Amygdala (tissue), 56 donors: ENCODE measurements at places on chromosomes 11 and 22.

- no peak for DNase-seq
These were observed 13.4 kb downstream of the APLNR start for GRCh38 chr11:57223601-57224000.

GRCh38 chr11:30582726-30583125 is 3.4 kb downstream of the MPPED2 start:
- no peak for DNase-seq

- DNase-seq: no peak
These were observed 35.7 kb downstream of the ARFGAP3 start for GRCh38 chr22:42821386-42821785.

DNA sequence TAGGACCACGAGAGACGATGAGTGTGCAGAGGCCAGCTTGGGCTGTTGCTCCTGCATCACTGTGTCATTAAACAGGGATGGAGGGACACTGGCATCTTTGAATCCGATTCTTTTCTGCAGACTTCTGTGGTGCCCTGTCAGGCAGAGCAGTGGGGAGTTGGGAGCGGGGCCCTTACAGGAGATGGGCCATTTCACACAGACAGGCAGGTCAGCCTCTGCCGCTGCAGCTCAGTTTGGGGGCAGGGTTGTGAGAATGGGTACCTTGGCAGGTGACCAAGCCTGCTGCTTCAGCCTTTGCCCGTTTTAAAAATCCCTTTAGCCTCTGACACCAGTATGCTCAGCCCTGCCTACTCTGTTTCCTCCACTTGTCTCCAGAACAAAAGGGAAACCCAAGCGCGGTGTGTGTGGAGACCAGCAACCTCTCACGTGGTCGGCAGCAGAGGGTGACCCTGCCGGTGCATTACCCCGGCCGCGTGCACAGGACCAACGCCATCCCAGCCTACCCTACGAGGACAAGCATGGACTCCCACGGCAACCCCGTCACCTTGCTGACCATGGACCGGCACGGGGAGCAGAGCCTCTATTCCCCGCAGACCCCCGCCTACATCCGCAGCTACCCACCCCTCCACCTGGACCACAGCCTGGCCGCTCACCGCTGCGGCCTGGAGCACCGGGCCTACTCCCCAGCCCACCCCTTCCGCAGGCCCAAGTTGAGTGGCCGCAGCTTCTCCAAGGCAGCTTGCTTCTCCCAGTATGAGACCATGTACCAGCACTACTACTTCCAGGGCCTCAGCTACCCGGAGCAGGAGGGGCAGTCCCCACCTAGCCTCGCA is 12.6 kb downstream of the C22orf31 start:
- no peak for DNase-seq

GRCh38 chr11:119056421-119056999 is 495 bp downstream of the HYOU1 start:
- no peak for DNase-seq

DNA sequence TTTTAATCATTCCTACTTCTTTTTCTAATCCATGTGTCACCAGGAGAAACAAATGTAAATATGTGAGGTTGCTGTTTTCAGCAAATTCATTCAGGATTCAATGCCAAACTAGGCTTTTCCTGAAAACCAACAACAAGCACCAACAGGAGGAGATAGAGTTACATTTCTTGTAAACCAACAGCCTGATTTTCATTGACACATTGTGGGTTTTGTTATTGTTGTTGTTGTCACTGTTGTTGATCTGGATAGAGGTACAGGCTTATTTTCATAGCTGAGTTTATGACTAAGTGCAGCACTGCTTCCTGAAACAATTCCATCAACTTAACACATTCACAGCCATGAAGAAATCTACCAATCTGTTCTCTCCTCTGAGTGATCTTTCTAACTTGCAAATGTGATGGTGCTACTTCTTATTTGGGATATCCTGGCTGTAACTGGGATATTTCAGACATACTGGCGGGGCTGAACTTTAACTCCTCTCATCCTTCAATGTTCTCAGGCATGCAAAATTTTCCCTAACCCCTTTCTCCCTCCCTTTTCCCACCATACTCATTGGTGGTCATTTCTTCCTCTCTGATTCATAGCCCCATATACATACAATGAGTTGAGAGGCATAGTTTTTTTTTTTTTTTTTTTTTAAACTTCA is 65.5 kb downstream of the ME3 start:
- no peak for DNase-seq

GRCh38 chr11:125344846-125345420 is 151.1 kb downstream of the FEZ1 start:
- DNase-seq: no peak

- DNase-seq: no peak
These were observed 20.6 kb upstream of the DDI1 start for GRCh38 chr11:104015649-104016415.

DNA sequence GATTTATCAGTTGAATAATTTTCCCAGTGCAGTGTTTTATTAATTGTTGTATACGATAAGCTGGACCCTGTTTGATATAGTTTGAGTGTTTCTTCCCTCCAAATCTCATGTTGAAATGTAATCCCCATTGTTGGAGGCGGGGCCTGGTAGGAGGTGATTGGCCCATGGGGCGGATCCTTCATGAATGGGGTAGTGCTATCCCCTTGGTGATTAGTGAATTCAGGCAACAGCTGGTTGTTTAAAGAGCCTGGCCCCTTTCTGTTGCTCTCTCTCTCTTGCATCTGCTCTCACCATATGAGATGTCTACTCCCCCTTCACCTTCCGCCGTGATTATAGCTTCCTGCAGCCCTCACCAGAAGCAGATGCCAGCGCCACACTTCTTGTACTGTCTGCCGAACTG is 1.5 kb downstream of the OR5A1 start:
- no peak for DNase-seq

DNA sequence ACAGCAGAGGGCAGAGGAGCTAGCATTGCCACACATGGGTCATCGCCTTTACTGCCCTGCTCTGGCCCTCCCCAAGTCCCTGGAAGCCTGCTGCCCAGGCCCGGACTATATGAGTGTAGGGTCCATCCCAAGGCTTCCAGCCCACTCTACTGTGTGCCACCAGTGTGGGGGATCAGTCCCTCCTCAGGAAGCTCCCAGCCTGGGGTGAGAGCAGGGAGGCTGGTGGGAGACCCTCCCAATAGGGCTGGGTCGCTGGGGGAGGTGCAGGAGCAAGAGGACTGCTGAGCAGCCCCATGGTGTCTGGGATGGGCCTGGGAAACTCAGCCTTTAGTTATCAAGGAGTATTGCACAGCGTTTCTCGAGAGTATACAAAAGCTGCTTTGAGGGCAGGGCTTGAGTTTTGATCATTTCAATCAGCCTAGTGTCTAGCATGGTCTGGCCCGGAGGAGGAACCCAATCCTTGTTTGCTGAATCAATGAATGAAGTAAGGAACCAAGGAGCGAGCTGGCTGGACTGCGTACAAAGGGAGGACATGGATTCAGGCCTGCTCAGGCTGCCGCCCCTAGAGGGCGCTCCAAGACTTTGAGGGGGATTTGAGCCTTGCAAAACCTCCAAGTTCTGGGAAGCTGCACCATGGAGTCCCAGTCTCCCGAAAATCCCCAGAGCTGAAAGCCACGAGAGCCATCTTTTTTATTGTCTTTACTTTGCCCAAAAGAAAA is 89.0 kb upstream of the PARVA start:
- peak; percentile 60 for DNase-seq

- DNase-seq: no peak
These were observed 149.0 kb downstream of the SPON1 start for GRCh38 chr11:14111496-14111895.

DNA sequence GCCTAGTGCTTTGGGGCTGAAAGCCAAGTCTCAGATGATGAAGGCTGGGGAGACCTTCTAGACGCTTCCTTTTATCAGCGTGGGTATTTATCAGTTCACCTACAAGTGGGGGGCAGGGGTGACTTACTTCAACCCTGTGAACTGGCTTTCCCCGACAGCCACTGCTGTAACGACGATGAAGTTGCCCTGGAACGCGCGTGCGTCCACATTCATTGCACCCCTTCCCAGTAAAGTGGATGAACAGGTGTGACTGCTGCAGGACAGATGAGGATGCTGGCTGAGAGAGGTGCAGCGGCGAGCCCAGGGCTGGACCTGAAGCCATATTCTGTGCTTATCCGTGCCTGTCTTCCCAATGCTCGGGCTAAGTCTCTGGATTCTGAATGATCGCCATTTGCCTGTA is 1122.3 kb downstream of the TBC1D22A start:
- no peak for DNase-seq

GRCh38 chr22:29327089-29327764 is 11.7 kb upstream of the RASL10A start:
- no peak for DNase-seq

- DNase-seq: no peak
These were observed 84.5 kb downstream of the CACNA1I start for GRCh38 chr22:39655004-39655579.

DNA sequence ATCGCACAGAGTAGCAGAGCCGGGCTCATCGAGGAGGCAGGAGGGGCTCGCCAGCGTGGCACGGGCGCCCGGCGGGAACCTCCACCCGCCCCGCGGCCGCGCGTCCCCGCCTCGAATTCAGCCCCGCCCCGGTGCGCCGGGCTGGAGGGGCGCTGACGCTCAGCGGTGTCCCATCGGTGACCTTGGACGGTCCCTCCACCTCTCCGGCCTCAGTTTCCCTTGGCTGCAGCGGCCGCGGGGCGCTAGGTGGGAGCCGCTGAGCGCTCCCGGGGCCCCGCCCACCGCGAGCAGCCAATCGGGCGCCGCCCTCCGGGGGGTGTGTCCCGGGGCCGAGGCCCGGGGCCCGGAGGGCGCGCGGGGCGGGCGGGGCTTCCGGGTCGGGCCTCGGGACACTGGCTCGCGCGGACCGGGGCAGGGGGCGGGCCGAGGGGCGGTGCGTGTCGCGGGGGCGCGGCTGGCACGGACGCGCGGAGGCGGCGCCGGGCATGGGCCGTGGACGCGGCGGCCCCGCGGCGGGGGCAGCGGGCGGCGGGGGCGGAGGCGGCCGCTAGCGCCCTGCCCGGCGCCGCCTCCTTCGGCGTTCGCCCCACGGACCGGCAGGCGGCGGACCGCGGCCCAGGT is at the start of gene PPARA:
PPARA (plus strand) TSS at position 493 of the 621 bp plus-strand sequence. CDS start 47,858 bp downstream, outside the sequence.
- peak; percentile 78 for DNase-seq

DNA sequence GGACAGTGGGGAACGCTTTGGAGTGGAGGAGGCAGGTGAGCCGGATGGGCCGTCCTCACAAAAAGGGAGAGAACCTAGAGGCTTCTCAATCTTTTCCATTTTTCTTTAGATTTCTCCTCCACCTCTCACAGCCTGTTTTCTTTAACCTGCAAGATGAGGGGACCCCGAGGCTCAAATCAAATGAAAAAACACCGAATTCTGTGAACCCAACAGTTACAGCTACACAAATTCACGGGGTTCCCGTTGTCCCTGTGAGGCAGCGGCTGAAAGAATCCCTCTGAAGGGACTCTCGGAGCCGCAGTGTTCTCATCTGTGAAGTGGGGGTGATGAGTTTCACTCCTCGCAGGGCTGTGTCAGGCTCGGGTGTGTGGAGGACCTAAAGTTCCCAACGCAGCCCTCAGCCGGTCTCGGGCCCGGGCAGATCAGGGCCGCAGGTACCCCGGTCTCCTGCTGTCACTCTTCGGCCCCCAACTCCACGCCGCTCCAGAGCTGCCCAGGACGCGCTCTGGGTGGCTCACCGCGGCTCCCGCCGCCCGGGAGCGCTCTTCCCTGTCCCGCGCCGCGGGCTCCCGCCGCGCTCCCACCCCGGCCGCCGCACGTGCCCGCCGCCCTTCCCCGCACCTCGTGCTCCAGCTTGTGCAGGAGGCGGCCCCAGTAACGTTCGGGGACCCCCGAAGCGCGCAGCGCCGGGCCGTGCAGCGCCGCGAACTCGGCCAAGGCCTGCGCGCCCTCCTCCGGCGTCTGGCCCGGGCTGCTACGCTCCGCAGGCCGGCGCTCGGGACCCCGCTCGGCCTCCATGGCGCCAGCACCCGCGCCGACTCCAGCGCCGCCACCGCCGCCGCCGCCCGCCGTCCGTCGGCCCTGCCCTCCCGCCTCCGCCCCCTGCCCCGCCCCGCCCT is at the start of gene TTLL12:
TTLL12 (minus strand) TSS at position 863 of the 899 bp plus-strand sequence; CDS start at position 798, 65 bp downstream.
- no peak for DNase-seq

GRCh38 chr11:60235321-60235720 is 7.6 kb downstream of the MS4A4E start:
- no peak for DNase-seq

DNA sequence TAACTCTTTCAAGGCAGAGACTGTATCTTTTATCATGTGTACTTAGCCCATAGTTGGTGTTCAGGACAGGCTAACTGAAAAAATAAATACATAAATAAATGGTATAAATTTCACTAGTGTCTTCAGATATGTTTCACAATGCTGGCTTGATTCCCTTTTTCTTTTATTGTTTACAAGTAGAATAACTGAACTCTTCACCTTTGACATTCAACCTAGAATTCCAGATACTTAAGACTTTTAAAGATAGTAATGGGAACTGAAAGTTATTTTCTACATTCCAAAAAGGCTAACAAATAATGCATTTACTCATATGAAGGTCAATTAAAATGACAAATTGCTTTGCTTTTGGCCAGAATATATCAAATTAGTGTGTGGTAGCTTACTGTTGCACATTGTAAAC is 411.3 kb upstream of the TENM4 start:
- no peak for DNase-seq

GRCh38 chr11:26779074-26779865 is 57.4 kb upstream of the SLC5A12 start:
- no peak for DNase-seq

DNA sequence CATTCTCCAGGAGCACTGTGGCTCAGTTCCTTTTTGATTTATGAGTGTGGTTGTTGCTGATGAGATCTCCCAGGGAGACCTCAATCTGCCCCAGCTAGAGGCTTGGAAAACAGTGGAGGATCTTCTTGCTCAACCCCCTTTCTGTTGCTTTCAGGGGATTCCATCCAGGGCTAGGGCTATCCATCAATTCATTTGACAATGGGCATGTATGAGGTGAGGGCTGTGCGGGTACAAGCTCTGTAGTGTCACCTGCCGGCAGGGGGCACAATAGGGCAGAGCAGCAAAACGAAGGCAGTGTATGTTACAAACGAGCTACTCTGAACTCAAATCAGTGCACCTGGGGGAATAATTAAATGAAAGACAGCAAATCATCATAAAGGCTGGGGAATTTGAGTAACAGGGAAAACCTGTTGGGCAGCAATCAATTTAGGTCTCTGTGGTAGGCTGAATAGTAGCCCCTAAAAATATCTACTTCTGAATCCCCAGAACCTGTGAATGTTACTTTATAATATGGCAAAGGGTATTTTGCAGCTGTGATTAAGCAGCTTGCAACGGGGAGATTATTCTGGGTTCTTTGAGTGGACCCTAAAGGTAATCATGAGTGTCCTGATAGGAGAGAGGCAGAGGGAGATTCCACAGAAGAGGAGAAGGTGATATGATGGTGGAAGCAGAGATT is 170.3 kb upstream of the ZBED5 start:
- DNase-seq: no peak
